Stimulated activated CD8-positive, alpha-beta memory T cell treated with anti-CD3 and anti-CD28 coated beads, Interleukin-7, amount 100 ng/mL, for 1 hour (primary cell): ENCODE measurements at places on chromosomes 7 and 10.

- no peak for DNase-seq
Measured at GRCh38 chr10:19169041-19169440, 120.4 kb downstream of the MALRD1 start.

DNA sequence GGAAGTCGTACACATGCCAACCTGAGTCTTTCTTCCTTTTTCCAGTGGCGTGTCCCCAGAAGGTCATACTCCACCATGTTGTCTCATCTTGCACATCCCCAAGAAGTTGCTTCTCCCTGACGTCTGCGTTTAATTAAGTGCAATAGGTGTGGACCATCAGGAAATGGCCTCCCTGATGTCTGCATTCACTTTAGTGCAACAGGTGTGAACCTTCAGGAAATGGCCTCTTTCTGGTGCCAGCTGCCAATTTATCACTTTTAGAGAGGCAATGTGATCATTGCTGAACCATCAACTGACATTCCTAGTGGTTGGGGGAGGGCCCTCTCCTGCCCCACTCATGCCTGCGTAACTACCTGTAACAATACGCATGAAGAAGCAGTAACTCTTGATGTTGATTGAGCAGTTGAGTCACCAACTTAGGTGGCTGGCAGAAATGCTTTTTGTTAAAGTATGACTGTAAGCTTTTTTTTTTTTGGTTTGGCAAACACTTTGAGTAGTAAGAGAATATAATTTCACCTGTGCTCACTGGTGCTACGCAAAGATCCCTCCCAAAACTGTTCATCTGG lies 25.8 kb downstream of the SCIN start:
- no peak for DNase-seq

DNA sequence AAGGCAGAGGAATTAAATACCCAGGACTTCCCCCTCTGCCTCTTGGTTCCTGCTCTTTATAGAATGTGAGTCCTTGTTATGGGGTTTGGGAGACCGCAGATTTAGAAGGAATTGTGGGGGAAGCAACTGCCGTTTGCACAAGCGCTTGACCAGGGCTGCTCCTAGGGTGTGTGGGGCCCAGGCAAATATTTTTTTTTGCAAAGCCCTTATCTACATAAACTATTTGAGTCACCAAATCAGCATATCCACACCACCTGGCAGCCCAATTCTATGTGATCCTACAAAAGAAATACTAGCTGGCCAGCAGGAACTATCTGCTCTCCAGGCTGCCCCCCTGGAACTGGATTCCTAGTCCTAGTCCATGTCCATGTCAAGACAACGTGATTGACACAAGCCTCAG lies 33.4 kb upstream of the YAE1 start:
- DNase-seq = no peak

DNA sequence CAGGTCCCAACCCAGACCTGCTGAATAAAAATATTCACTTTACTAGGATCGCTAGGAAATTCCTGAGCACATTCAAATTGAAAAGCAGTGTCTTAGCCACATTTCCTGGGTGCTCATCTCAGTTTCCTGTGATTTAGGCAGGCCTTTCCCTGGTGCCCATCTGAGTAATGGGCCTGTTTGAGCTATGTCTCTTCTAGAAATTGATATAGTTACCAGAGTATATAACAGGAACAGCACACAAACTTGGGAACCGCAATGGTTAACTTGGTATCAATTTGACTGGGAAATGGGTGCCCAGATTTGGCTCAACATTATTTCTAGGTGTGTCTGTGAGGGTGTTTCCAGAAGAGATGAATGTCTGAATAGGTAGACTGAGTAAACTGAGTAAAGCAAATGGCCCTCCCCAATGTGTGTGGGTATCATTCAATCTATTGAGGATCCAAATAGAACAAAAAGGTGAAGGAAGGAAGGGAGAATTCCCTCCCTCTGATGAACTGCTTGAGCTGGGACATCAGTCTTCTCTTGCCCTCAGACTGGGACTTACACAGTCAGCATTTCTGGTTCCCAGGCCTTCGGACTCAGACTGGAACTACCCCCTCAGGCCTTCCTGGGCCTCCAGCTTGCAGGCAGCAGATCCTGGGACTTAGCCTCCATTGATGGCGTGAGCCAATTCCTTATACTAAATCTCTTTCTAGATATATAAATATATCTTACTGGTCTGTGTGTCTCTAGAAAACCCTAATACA lies 99.1 kb downstream of the CCDC71L start:
- DNase-seq = no peak

GRCh38 chr7:30880125-30880720 lies 31.4 kb upstream of the AQP1 start:
- no peak for DNase-seq

DNA sequence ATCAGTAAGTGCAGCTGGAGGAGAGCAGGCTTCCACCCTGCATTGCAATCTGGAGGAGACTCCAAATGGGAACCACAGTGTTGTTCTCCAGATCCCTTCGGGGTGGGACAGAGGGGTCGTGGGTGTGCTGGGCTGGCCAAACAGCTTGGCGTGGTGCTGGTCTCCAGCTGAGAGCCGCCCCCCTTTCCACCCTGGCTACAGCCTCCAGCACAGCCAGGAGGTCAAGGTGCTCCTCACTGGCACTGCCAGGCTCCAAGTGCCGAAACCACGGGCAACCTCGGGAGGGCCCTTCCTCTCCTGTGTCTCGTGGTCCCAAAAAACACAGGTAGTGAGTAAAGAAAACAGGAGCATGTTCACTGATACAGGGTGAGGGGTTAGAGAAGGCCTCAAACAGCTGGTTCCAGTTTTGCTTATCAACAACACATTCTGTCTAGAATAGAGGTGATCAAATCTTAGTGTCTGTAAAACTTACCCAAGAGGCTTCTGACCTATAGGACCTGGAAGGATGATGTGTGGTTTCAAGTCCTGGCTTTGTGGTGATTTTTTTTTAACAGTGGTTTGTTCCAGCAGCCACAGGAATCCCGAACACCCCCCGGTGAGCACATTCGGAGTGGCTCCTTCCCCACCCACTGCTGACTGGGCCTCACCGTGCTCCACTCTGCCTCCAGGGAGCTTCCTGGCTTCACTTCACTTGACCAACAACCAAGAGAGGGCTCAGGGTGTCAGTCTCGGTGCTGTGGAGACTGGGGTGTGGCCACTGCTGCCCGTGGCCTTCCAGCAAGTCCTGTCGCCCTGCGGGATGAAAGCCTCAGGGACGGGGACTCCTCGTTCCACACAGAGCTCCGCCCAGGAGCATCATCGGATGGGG lies 31.2 kb upstream of the EN2 start:
- DNase-seq = no peak

- no peak for DNase-seq
Measured at GRCh38 chr7:93923296-93923695, 1.8 kb downstream of the GNG11 start.

DNA sequence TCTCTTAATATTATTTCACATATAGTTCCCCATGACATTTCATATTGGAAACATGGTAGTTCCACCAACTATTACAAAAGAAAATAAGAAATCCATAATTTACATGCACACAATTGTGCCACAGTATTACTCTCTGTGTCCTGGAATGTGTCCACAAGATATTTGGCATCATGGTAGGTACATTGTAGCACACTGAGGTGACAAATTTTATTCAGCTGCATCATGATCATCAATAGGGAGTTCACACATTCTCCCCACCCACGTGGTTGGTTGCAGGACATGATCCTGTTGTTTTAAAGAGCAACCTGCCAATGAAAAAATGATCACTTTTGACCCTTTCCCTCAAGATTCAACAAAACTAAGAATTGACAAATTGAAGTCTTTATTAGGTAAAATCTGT lies 67.1 kb upstream of the HECTD2 start:
- DNase-seq = no peak

GRCh38 chr7:33310546-33310945 lies 181.2 kb downstream of the BBS9 start:
- DNase-seq = no peak

- no peak for DNase-seq
Measured at GRCh38 chr10:3485057-3485686, 299.8 kb downstream of the KLF6 start.

- DNase-seq = no peak
Measured at GRCh38 chr10:30738416-30738815, 108.9 kb upstream of the LYZL2 start.

DNA sequence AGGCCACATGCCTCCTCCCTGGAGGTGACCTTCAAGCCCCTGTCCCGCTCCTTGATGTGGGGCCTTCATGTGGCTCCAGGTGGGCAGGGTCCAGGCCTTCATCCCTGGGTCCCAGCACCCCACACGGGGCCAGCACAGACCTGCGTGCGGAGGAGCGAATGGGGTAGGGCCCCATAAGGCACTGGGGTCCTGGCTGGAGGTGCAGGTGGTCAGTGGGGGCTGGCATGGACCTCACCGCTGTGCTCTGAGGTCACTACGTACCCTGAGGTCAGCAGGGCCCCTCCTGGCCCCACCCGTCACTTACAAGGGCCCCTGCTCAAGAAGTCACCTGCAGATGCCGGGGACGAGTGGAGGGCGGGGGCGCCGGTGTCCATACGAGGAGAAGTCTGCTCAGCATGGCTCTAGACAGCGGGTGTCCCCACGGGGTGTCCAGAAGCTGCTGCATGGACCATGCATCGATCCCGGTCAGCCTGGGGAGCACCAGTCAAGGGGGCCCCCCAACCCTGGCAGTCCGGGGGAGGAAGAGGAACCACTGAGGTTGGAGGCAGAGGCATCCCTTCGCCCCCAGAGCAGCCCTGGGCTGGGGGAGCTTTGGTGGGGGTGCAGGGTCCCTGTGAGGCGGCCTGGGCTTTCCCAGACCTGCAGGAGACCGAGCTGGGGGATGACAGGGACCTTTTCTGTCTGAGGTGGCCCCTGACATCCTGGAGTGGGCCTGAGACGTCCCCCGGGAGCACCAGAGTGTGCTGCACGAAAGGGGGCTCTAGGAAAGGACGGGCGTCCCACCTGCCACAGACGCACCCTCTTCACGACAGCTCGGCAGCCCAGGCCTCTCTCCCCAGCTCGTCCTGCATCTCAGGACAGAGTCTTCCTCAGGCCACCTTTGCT lies 34.6 kb downstream of the UNCX start:
- no peak for DNase-seq

- no peak for DNase-seq
Measured at GRCh38 chr10:129771991-129772431, 192.1 kb downstream of the EBF3 start.

DNA sequence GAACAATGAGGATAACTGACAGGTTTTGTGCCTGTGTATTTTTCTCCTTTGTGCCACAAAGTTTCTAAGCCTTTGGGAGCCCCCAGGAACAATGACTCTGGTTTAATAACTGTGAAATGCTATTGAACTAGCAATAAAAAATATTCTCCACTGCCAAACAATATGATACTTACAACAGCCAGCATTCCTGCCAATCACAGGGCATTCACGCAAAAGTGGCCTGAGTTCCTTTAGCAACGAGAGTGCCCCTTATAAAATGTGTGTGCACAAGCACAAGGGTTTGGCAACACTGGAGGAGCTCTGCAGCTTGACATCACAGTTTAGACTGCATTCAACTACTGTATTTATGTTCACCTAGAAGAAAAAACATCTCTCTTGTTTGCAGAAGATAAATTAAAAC lies 412.9 kb upstream of the NFE2L3 start:
- no peak for DNase-seq

DNA sequence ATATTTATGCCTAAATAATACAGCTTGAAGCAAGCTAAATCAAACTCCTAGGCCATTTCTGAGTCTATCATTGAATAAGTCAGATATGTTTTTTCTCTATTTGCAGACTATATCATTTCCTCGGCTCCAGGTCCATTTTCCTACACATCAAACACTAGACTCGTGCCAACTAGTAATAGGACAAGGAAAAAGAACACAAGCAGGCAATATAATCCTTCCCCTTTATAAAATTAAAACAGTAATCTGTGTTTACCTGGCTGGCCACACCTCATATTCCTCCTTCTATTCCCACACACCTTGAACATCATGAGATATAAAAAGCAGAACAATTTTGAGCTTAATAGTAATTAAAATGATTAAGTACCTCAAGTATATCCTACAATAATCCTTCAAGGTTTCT lies 325.7 kb downstream of the TFEC start:
- DNase-seq = no peak

DNA sequence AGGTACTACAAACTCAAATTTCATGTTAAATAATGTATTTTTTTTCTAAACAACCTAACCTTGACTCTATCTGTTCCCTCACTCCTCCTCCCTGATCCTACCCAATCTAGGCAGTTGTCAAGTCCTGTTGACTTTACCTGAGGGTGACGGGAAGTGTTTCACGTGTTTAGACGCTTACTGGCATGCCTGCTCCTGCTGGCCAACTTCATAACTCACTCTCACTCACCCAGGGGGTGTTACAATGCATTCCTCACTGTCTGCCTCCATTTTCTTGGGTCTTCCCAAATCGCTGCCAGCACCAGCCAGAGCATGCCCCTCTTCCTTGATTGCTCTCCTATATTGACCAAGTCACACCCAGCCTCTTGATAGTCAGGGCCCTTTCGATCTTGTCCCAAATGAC lies 28.3 kb downstream of the CRCP start:
- no peak for DNase-seq

DNA sequence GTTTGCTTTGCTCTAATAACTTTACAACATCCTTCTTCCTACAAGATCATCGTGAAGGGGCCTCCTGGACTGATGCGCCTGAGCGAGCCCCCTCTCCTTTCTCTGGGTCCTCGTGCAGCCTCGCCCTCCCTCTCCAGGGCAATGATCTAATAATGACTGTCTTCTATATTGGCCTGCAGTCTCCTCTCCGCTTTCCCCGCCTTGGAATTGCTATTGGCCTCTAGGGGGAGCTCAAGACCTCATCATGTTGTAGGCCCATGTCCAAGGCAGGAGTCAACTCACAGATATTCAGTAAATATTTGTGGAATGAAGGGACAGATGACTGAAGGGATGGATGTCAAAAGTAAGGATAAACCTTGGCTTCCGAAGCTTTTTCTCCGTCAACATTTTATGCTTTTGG lies 1180.3 kb downstream of the TYW1 start:
- DNase-seq = no peak

DNA sequence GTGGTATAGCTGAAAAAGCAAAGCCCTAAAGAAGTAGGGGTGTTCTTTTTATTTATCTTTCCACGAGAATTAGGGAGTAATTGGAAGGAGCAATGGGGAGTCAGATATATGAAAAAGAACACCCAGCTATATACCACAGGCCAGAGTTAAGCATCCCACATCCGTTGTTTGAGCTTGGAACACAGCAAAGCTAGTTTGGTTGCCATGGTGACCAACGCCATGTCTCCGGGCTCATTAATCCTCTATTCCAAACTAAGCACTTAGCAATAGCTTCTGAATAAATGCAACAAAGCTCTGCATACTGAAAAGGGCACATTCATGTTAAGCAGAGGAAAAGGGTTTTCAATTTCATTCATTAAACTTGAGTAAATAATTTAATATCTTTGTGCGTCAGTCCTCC lies 23.5 kb downstream of the ASB4 start:
- DNase-seq = no peak

GRCh38 chr7:140639366-140640053 lies 1.1 kb downstream of the DENND2A start:
- DNase-seq = no peak

GRCh38 chr10:128915630-128916029 lies 551.4 kb upstream of the MGMT start:
- DNase-seq = no peak
